CD4-positive, alpha-beta memory T cell (primary cell): ENCODE measurements at places on chromosomes 4 and X. TPM values are rescaled to one million over a fixed set of nuclear protein-coding genes. Genes with fewer than 3 reads are reported as not detected.

Gene TMEM271
- not detected for total RNA-seq

Gene FRG1
- total RNA-seq, result 62.3 TPM

Gene BCLAF3
- 12.6 TPM for total RNA-seq

Gene HERC6
- total RNA-seq, result 26.8 TPM

Gene ADAM29
- 0.14 TPM for total RNA-seq

Gene C1QTNF7
- not detected for total RNA-seq

Gene C4orf36
- total RNA-seq, result not detected

Gene NR3C2
- total RNA-seq, result 50.9 TPM

Gene APLN
- not detected for total RNA-seq
